ENCODE measurements at places on chromosomes 2 and 18. TPM values are rescaled to one million over a fixed set of nuclear protein-coding genes. Genes with fewer than 3 reads are reported as not detected.
A peak's percentile ranks its signal among the peaks of the same experiment; 100 is the strongest.

- no peak for DNase-seq
- no peak overlapping the region for H3K4me3 ChIP-seq
- no peaks in the 10 kb centered on the region for H3K36me3 ChIP-seq
- H3K4me1 ChIP-seq = no peaks in the 10 kb centered on the region
These were observed 255.5 kb downstream of the CDH2 start for GRCh38 chr18:27921392-27921791.

- H3K27ac ChIP-seq = no peak overlapping the region
- no peaks in the 10 kb centered on the region for H3K36me3 ChIP-seq
- no peaks in the 10 kb centered on the region for H3K4me1 ChIP-seq
- H3K27me3 ChIP-seq = no peaks in the 10 kb centered on the region
- no peak for DNase-seq
- H3K4me3 ChIP-seq = no peak overlapping the region
These were observed 176.8 kb upstream of the LRP1B start for GRCh38 chr2:142307616-142308115.

DNA sequence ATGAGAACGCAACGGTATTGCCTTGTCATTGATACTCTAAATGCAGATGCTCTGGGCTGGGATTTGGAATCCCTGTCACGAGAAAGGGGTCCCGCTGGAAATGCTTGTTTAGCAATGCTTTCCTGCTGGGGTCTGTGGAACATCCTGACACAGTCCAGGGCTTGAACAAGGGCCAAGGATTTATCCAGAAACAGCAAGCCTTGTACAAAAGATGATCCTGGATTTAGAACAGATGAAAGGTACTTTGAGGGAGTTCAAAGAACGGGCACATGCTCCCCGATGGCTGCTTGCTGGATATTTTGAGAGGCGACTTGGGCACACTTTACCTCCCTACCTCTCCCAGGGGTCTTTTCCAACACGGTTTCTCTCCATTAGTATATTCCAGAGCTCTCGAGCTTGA, 108.1 kb upstream of the CELF4 start:
- H3K4me1 ChIP-seq = no peaks in the 10 kb centered on the region
- DNase-seq = no peak
- H3K27ac ChIP-seq = no peak overlapping the region

DNA sequence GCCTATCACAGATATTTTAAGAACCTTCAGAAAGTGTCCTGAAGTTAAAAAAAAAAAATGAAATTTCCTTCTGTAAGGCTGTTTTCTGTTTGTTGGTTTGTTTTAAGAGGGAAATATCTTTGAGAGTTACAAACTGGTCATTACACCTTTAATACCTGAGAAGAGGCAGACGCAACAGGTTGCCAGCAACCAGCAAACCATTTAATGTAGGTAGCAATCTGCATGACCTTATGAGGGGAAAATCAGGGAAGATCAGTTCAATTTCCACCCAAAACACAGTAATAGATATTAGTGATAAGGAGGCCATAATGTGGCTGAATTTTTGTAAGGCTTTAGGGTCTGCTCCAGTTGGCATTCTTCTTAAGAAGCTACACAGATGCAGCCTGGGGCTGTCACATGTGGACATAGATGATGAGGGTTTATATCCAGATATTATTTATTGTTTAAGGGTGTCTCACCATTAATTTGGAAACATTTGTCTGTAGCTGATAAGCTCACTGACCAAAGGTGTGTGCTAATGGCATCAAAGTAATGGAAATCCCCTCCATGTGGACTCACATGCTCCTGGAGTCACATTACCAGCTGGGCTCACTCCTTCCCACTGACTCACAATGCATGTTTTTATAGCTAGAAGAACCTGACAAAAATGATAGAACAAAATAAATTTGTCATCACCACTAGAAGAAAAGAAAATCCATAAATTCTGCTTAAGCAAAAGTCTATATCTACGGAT, 83.5 kb upstream of the DTNA start:
- no peaks in the 10 kb centered on the region for H3K4me1 ChIP-seq
- no peaks in the 10 kb centered on the region for H3K36me3 ChIP-seq
- H3K27me3 ChIP-seq = peaks cover 2% of the 10 kb centered on the region
- DNase-seq = no peak

GRCh38 chr2:206378835-206379234, 64.5 kb upstream of the ADAM23 start:
- no peaks in the 10 kb centered on the region for H3K36me3 ChIP-seq
- H3K4me1 ChIP-seq = no peaks in the 10 kb centered on the region
- no peak for DNase-seq

GRCh38 chr2:134683561-134684112, 35.2 kb downstream of the TMEM163 start:
- no peak overlapping the region for H3K27ac ChIP-seq
- peaks cover 47% of the 10 kb centered on the region for H3K4me1 ChIP-seq
- peaks cover 12% of the 10 kb centered on the region for H3K36me3 ChIP-seq
- no peak for DNase-seq
- peaks cover 16% of the 10 kb centered on the region for H3K27me3 ChIP-seq

DNA sequence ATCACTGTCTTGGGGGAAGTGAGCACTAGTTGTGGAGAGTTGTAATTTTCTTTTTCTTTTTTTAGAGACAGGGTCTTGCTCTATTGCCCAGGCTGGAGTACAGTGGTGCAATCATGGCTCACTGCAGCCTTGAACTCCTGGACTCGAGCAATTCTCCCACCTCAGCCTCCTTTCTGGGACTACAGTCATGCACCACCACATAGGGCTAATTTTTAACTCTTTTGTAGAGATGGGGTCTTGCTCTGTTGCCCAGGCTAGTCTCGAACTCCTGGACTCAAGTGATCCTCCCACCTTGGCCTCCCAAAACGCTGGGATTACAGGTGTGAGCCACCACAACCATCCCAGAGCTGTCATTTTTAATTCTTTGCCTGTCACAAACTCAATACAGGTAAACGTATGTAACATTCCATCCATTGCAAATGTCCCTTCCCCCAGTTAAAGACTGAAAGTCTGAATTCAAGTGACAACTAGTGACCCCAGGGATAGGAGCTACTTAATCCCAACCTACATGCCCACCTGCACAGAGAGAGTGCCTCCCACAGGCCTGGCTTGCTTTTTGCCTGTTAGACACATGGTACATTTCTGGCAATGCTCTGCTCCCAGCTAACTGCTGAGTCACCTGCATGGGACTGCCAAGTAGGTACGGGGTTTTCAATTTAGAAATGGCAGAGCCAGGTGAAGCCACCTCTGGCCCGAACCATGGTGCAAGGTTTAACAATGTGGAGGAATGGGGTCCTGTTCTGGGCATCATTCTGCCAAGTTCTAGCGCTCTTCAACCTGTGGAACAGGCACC, 60.6 kb downstream of the CYB5A start:
- H3K4me3 ChIP-seq = no peak overlapping the region
- no peaks in the 10 kb centered on the region for H3K4me1 ChIP-seq
- H3K36me3 ChIP-seq = no peaks in the 10 kb centered on the region
- H3K27ac ChIP-seq = no peak overlapping the region
- DNase-seq = no peak

DNA sequence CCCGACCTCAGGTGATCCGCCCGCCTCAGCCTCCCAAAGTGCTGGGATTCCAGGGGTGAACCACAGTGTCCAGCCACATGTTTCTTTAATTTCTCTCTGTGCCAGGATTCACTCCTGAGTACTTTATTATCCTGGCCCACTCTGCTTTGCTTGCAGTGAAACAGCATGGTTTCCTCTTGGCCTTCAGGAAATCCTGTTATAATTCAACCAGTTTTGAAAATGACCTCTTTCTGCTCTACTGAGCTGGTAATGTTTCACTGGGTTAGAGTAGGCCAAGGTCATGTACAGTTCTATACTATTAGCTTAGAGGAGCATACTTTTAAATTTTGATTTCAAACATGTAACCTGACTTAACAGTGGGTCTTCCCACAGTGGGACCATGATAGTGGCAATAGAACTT, 90.6 kb upstream of the PELI1 start:
- H3K27me3 ChIP-seq = peaks cover 11% of the 10 kb centered on the region
- H3K27ac ChIP-seq = no peak overlapping the region
- DNase-seq = no peak
- H3K36me3 ChIP-seq = peaks cover 2% of the 10 kb centered on the region
- no peak overlapping the region for H3K4me3 ChIP-seq

- H3K27me3 ChIP-seq = no peaks in the 10 kb centered on the region
- H3K4me3 ChIP-seq = no peak overlapping the region
- no peaks in the 10 kb centered on the region for H3K36me3 ChIP-seq
- no peak overlapping the region for H3K27ac ChIP-seq
These were observed 105.3 kb upstream of the FAM98A start for GRCh38 chr2:33704406-33704855.

DNA sequence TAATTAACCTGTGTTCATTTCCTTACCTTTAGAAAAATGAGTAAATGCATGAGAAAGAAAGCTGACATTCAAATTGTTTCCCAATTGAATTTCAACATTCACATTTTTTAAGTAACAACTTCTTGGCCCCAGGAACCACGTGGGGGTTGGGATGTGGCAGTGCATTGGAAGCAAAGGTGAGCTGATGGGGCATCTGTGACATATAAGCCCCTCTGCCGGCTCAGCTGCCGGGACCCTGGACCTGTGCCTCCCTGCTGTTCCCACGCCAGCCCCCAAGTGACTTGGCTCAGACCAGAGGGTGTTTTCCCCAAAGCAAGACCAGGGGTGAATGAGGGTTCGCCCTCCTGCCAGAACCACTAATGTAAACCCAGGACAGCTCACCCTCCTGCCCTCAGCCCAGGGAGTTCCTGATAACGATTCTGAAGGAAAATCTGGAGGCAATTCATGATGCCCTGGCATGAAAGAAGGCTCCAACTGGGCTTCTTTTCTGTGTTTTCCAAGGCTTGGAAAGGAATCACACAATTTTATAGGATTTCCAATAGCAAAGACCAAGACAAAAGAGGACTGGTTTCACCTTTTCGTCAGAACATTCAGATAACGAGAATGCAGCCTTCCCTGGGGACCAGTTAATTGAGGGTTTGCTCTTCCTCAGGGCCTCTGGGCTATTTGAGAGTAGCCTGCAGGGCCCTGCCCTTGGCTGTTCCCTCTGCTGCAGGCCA, 193.2 kb upstream of the TWIST2 start:
- no peak overlapping the region for H3K27ac ChIP-seq
- H3K27me3 ChIP-seq = no peaks in the 10 kb centered on the region
- no peaks in the 10 kb centered on the region for H3K36me3 ChIP-seq
- H3K4me3 ChIP-seq = no peak overlapping the region
- DNase-seq = no peak

- H3K27ac ChIP-seq = peak overlapping the region; percentile 89
- peaks cover 4% of the 10 kb centered on the region for H3K36me3 ChIP-seq
- no peak overlapping the region for H3K4me3 ChIP-seq
- DNase-seq = no peak
These were observed 348.6 kb downstream of the ANAPC1 start for GRCh38 chr2:111535404-111535803.

DNA sequence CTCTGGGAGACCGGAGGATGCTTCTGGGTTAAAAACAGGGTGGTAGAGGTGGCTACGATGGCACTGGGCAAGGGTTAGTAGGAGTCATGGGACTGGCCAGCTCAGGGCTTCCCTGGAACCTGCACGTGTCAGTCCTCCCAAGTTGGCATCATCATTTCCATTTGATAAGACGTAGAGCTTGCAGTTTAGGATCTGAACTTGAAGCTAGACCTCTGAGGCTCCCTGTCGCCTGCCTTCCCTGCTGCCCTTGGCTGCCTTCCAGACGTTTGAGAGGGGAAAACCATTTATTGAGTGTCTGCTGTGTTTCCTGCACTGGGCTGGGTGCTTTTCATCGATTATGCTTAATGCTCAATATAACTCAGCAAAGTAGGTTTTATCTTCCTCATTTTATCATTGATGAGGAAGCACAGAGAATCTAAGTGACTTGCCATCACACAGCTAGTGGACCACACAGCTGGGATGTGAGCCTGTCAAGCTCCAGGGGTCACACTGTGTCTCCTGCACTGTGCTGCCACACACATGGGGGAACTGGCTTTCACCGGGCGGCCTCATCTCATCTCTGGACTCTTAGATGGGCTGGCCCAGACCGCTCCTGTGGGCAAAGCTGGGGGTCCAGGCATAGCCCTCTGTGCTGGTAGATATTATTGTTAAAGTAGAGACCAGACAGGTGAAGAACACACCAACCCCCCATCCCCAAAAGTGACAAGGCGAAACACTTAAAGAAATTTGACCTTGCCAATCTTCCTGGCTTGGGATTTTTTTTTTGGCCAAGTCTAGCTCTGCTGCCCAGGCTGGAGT, 7.8 kb downstream of the NT5DC4 start:
- no peak for DNase-seq
- peaks cover 21% of the 10 kb centered on the region for H3K4me1 ChIP-seq
- no peaks in the 10 kb centered on the region for H3K36me3 ChIP-seq
- no peak overlapping the region for H3K27ac ChIP-seq
- no peak overlapping the region for H3K4me3 ChIP-seq

GRCh38 chr2:151887164-151887563, 58.9 kb upstream of the ARL5A start:
- H3K4me1 ChIP-seq = no peaks in the 10 kb centered on the region
- no peak for DNase-seq

DNA sequence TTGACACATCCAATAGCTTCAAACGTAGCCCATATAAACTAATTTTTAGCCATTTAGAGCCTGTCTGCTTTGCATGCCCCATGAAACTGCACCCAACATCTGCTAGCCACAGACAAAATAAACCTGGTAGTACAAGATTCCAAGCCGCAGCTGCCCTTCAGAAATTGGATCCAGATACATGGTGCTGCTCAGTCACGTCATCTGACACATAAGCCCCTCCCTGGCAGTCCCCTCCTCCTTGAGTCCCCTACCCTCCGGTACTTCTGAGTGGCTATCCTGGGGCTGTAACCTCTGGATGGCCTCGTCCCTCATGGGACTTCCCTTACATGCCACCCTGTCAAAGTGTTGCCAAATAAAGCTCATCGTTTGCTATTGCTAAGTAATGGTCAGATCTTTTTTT, 33.8 kb downstream of the PROC start:
- H3K4me1 ChIP-seq = peaks cover 4% of the 10 kb centered on the region
- H3K36me3 ChIP-seq = peaks cover 1% of the 10 kb centered on the region
- H3K27me3 ChIP-seq = peaks cover 9% of the 10 kb centered on the region
- no peak overlapping the region for H3K4me3 ChIP-seq

DNA sequence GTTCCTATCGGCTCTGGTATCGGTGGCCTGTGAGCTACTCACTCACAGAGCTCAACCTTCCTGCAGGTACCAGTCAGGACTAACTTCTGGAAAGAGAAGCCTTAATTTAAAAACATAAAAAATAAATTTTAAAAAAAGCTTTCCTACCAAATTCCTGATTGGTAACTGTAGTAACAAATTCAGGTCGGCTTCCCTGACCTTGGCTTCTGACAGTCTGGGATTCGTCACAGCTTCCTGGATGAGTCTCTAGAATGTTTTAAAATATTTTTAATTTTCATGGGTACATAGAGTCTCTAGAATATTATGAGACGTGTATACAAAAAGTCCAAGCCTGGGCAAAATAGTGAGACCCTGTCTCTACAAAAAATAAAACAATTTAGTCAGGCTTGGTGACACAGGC, 45.0 kb upstream of the MTCL1 start:
- H3K36me3 ChIP-seq = no peaks in the 10 kb centered on the region
- H3K4me3 ChIP-seq = no peak overlapping the region
- no peak overlapping the region for H3K27ac ChIP-seq
- no peak for DNase-seq
- peaks cover 1% of the 10 kb centered on the region for H3K27me3 ChIP-seq
- H3K4me1 ChIP-seq = peaks cover 2% of the 10 kb centered on the region

EIF5B gene
- total RNA-seq = 47.0 TPM

ACTR1B gene
- total RNA-seq = 68.3 TPM

SDC1 gene
- 0.19 TPM for total RNA-seq

UGT1A10 gene
- not detected for total RNA-seq

AP1S3 gene
- 6.5 TPM for total RNA-seq

AFF3 gene
- 13.0 TPM for total RNA-seq

NLRC4 gene
- not detected for total RNA-seq

TDRD15 gene
- total RNA-seq = not detected
